T-helper 17 cell (primary cell): ENCODE measurements at places on chromosomes 12 and 14. TPM values are rescaled to one million over a fixed set of nuclear protein-coding genes. Genes with fewer than 3 reads are reported as not detected.

DNA sequence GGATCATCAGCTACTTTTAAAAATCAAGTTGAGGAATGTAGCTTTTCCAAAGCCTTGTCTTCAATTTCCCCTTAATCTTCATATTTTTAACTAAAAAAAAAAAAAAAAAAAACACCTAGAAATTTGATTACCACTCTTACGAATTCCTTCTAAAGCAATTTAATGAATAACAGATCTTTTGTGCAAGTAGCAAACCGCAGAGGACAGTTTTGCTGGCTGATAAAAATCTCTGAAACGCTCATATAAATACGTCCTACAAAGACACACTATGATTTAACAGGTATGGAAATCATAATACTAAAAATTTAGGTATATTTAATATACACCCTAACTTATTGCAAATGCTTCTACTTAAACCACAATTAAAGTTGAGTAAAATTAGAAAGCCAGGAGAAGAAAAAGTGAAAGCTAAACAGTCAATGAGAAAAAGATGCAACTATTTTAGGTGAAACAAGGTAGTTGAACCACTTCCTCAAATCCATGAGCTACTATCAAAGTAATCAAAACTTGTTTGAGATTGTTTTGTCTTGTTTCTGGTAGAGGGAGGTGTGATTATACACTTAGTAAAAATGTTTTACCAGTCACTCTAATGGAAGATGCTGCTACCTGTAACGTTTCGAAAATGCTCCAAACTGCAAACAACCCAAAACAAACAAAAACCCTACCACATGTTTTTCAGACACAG, 2.2 kb downstream of the PAWR start:
- no peak for DNase-seq

DNA sequence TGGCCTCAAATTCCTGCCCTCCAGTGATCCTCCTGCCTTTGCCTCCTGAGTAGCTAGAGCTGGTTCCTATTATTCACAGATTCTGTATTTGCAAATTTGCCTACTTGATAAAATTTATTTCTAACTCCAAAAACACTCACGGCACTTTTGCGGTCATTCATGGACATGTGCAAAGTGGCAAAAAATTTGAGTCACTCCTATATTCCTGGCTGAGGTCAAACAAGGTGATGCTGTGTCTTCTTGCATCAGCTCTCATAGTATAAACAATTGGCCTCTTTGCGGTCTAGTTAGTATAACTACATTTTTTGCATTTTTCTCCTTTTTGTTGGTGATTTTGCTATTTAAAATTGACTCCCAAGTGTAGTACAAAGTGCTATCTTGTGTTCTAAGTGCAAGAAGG, 24.7 kb downstream of the ATF1 start:
- no peak for DNase-seq

- no peak for DNase-seq
Observed at GRCh38 chr14:75717729-75718128, 56.7 kb downstream of the TTLL5 start.

GRCh38 chr14:27427796-27428195, 830.0 kb upstream of the NOVA1 start:
- DNase-seq: no peak

GRCh38 chr14:61510736-61511557, 184.4 kb upstream of the HIF1A start:
- DNase-seq: no peak

DNA sequence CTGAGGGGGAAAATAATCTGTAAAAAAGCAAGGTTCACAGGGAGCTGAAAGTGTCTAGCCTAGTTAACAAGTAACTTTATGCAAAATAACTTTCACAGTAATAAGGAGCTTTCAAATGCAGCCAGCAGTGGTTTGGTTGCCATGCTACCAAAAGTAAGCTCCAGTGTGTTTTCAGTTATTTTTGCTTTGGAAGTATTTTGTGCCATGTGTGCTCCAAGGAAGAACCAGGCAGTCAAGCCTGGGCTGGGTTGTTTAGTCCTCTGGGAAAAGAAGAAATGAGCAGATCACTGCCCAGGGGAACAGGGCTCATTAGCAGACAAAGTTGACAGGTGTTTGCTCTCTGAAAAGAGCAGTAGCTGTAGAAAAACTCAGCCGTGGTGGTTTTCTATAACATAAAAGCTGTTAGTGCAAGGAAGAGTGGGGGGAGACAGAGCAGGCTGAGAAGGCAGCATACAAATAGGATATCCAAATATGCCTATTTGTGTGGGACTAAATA, 92.8 kb upstream of the TMTC2 start:
- no peak for DNase-seq

DNA sequence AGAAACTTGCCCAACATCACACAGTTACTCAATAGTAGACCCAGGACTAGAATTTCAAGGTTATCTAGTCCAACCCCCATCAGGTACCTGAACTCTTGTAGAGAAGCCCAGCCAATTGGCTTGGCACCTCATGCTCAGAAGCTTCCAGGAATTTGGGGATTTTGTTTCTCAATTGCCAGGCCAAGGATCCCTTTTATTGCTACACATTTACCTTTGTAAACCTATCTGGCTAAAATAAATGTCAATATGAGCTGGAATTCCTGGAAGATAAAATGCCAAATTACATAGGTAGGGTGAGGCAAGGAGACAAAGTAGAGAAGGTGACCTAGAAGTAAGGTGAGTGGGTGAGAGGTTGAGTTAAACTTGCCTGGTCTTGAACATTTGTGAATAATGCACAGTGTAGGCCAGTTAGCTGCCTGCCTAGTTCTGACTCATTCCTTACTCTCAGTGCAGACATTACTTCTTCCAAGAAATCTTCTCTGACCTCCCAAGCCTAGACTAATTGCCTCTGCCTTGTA, 36.3 kb downstream of the SDR9C7 start:
- no peak for DNase-seq

DNA sequence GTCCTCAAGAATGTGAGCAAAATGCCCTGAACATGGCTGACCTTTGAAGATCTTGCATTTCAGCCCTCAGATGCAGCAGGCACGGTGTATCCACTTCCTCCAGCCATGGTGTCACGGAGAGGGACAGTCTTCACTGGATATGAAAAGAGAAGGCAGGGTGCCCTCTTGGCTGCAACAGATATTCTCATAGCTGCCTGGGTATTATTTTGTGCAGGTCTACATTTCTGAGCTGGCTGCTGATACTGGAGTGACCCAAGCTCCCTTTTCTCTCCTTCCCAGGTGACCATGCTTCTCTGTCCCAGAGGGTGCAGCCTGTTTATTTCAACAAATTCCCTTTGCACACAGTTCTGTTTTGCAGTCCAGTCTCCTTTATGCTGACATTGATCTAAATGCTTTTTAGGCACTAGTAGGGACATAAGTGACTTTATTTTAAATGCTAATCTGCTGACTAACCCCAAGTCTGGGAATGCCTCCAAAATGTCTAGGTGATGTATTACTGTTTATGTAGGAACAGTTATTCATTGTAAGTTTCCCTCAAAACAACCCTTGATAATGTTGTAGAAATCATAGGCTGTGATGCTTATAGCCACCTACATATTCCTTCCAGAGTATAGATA, 17.4 kb upstream of the PYGL start:
- DNase-seq: no peak

DNA sequence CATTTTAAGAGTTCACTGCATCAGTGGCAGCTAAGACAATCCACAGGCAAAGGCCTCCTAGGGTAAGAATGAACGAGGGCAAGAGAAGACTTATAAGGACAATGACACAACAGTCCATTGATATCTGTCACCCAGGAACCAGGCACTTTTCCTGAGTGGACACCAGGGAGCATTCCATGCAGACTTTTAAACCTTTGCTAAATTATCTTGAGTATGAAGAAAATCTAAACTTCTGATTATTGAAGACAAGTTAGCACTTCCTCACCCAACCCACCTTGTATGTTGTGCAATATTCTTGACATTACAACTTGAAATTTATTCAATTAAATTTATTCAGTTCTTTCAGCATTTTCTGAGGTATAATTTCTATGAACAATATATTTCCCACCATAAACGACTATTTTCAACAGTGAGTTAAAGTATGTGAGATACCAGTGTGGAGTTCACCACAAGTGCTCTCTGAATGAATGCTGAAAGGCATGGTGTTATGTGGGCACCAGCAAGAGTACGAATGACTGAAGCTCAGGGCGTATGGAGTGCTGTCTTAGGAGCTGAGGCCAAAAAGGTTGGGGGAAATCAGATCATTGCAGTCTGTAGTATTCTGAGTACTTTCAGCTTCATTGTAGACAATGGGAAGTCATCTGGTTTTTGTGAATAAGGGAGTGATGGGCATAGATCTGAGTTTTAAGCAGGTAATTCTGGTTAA, 124.3 kb upstream of the LMNTD1 start:
- no peak for DNase-seq

GRCh38 chr12:1369460-1369859, 224.9 kb downstream of the FBXL14 start:
- DNase-seq: no peak

GRCh38 chr12:5967645-5968415, 22.8 kb upstream of the ANO2 start:
- no peak for DNase-seq

Gene CLECL1
- 1.5 TPM for total RNA-seq

Gene LIN7A
- total RNA-seq: 0.21 TPM

Gene HOXC4
- total RNA-seq: not detected
